ENCODE measurements at places on chromosomes 13 and 19.

- no peak for DNase-seq
Observed at GRCh38 chr13:97659602-97660001, 225.6 kb downstream of the RAP2A start.

GRCh38 chr13:59144700-59145099 lies 1019.0 kb downstream of the DIAPH3 start:
- no peak for DNase-seq

GRCh38 chr13:84951128-84951527 lies 848.1 kb downstream of the SLITRK6 start:
- no peak for DNase-seq

- no peak for DNase-seq
Observed at GRCh38 chr13:40536443-40537113, 129.9 kb downstream of the FOXO1 start.

DNA sequence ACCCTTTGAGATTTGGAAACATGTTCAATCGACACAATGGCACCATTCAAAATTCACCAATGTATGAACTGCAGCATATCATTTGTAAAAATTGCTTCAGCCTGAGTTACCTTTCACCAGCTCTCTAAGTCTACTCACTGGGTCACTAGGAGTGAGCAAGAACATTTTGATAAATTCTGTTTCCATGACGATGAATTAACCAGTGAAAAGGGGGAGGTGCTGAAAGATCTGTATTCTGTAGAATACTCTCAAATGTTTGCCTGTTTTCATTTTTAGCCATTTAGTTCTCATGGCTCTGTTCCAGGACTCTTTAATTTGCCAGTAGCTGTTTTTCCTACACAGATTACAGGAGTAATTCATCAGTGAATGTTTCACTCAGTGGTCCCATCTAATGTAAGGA lies 883.4 kb downstream of the DIAPH3 start:
- DNase-seq, result no peak

- no peak for DNase-seq
Observed at GRCh38 chr13:51637852-51638215, 53.6 kb downstream of the WDFY2 start.

All from central memory CD4-positive, alpha-beta T cell (primary cell).